Activated T-helper 1 cell treated with anti-CD3 and anti-CD28 coated beads, Interleukin-2, amount 50 U/mL, for 16 hours (primary cell): ENCODE measurements at places on chromosomes 4 and X.

- DNase-seq = no peak
Measured at GRCh38 chrX:128436397-128437103, 384.3 kb upstream of the ACTRT1 start.

DNA sequence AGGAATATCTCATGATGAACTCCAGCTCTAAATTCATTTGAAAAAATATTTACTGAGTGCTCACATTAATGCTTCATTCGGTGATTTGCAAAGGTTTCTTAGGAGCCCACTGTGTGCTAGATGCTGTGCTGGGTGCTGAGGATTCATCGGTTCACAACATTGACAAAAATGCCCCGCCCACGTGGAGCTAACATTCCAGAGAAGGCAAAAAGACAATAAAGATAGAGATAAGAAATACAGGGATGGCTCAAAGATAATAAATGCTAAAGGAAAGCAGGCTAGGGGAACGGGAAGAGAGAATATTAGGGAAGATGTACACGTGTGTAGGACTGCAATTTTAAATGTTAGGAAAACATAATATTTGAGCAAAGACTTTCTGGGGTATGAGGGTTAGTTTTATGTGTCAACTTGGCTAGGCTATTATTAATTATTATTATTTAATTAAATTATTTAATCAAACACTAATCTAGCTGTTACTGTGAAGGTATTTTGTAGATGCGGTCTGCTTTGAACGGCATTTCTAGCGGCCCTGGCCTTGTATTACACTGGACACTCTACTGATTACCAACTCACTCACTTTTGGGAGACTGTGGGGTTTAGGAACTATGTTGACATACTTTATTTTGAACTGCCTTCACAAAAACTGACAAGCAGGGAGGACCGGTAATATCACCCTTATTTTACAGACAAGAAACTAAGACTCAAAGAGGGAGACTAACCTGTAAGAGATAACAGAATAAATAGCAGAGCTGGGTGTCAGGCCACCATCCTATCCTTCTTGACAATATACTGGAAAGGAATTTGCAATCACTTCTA, 61.9 kb upstream of the IRF2 start:
- no peak for DNase-seq

DNA sequence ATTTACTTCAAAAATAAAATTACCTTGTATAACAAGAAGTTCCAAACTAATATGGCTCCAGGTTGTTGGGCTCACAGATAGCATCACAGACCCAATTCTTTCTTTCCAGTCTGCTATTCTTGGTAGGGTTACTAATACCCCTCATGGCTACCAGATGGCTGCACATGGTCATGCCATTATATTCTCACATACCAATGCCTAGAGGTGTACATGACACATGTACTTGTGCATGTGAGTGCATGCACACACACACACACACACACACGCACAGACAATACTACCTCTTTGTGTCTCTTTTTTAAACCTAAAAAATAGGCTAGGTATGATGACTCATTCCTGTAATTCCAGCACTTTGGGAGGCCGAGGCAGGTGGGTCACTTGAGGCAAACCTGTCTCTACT, 31.1 kb downstream of the FBXO8 start:
- no peak for DNase-seq

DNA sequence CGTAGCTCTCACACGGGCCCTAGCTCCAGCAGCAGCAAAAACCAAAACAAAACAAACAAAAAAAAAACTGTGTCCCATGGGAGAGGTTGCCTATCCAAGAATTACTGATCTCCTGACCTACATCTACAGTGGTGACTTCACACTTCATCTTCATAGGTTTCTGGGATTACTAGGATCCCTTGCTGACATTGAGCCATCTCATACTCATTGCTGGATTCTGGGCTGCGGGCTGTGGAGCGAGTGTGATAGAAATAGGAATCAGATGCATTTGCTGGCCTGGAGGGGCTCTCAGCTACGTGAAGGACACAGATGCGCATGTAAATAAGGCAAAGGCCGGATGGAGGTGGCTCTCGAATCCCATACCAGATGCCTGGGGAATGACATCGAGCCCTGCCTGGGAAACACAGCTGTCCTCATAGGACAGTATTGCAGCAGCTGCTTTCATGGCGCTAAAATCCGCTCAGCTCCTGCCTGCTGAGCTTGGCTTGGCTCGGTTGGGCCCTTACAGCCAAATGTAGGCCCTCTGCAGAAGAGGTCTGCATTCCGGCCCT, 41.7 kb downstream of the CNGA2 start:
- no peak for DNase-seq

- DNase-seq = no peak
Measured at GRCh38 chr4:176377780-176378179, 58.0 kb downstream of the SPCS3 start.

GRCh38 chrX:18490806-18491555, 65.6 kb downstream of the CDKL5 start:
- DNase-seq = no peak

GRCh38 chr4:1012034-1012739, 761 bp downstream of the FGFRL1 start:
- DNase-seq = no peak

DNA sequence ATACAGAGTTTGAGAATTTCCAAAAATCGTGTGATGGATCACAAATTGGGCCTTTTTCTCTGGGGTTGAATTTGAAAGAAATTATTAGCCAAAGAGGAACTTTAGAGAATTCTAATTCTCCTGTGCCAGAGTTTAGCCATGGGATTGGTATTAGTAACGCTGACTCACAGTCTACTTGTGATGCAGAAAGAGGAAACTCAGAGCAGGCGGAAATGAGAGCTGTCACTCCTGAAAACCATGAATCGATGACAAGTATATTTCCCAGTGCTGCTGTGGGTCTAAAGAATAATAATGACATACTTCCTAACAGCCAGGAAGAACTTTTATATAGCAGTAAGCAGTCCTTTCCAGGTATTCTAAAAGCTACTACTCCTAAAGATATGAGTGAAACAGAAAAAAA, 64.9 kb downstream of the N4BP2 start:
- no peak for DNase-seq

DNA sequence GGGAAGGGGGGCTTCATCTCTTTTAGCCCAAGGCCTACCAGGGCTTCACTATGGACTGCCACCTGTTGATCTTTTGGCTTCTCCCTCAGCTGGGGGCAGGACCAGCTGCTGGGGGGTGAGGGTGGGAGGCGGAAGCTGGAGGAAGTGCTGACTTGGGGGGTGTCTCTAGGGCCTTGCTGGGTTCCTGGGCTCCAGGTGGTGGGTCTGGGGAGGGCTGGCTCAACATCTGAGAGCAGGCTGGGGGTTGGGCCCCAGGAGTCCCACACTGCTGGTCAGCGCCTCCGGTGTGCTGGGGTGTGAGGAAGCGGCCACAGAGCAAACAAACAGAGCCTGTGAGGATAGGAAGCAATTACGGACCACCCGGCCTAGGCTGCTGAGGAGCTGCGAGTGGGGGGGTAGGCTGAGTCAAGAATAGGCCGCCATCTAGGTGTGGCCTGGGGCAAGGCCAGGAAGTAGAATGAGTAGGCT, 85.7 kb downstream of the EFNB1 start:
- DNase-seq = no peak

DNA sequence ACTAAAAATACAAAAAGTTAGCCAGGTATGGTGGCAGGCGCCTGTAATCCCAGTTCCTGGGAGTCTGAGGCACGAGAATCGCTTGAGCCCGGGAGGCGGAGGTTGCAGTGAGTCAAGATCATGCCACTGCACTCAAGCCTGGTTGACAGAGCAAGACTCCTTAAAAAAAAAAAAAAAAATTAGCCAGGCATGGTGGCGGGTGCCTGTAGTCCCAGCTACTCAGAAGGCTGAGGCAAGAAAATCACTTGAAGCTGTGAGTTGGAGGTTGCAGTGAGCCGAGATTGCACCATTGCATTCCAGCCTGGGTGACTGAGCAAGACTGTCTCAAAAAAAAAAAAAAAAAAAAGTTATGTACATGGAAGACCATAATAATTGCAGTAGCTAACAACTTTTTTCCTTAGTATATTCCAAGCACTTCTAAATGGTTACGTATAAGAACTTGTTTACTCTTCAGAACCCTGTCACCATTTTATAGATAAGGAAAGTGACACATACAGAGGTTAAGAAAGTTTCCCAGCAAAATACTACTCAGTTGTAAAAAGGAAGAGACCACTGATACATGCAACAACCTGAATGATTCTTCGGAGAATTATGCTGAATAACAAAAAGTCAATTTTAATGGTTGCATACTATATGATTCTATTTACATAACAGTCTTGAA, 24.5 kb downstream of the RUFY3 start:
- no peak for DNase-seq

- no peak for DNase-seq
Measured at GRCh38 chrX:87516717-87517121, 883 bp upstream of the KLHL4 start.
